ENCODE measurements at places on chromosomes 5 and 9. TPM values are rescaled to one million over a fixed set of nuclear protein-coding genes. Genes with fewer than 3 reads are reported as not detected.
A peak's percentile ranks its signal among the peaks of the same experiment; 100 is the strongest.

DNA sequence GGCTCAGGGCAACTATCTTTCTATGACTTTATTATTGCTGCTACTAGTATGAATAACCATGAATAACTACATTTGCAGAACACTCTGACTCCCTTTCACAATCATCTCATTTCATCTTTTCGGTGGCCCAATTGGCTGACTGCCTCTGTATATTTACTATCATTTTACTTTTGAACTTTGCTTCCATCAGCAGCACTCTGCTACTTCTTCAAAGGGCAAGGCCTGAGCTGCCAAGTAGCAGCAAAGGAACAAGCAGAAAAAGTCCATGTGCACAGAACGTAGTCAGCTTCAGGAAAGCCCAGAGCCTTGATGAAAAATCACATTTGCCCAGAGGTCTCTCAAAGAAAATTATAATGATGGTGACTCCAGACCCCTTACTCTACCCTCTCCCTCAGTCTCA is 214.5 kb upstream of the PUM3 start:
- no peak for DNase-seq

GRCh38 chr5:44535621-44536020 is 146.4 kb upstream of the FGF10 start:
- DNase-seq, result no peak

Gene CCL19
- total RNA-seq, result not detected

- DNase-seq, result no peak
These were observed 977.9 kb upstream of the NUDT12 start for GRCh38 chr5:104540448-104540847.

GRCh38 chr9:116951588-116952435 is 264.7 kb downstream of the TRIM32 start:
- no peak for DNase-seq

Gene ADAMTS16
- total RNA-seq, result 0.53 TPM

DNA sequence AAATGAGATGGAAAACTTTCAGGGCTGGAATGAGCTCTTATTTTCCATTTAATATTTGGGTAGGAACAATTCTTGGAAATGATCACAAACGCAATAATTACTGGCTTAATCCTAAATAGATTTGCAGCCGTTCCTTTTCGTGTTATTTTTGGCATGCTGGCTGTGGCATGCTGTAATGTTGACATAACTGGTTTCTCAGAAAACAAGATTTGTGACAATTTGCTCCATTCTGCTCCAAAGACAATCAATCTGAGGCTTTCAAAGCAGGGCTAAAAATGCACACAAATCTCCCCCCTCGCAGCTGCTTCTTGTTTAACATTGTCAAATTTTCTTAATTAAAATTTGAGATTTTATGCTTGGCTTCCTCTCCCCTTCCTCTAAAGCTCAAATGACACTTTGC is 151.2 kb downstream of the TTC39B start:
- peak; percentile 82 for DNase-seq

Gene PLPP7
- 3.3 TPM for total RNA-seq

Gene IRX1
- total RNA-seq, result 0.06 TPM

Gene GRXCR2
- not detected for total RNA-seq

- no peak for DNase-seq
These were observed 123.7 kb downstream of the SNCAIP start for GRCh38 chr5:122435761-122436160.

- no peak for DNase-seq
These were observed 41.8 kb upstream of the DPYSL3 start for GRCh38 chr5:147551677-147552076.

- no peak for DNase-seq
These were observed 240.3 kb downstream of the ARRDC3 start for GRCh38 chr5:91142819-91143218.
